GM03348 (cell line): ENCODE measurements at places on chromosomes 13 and 19.
A peak's percentile ranks its signal among the peaks of the same experiment; 100 is the strongest.

DNA sequence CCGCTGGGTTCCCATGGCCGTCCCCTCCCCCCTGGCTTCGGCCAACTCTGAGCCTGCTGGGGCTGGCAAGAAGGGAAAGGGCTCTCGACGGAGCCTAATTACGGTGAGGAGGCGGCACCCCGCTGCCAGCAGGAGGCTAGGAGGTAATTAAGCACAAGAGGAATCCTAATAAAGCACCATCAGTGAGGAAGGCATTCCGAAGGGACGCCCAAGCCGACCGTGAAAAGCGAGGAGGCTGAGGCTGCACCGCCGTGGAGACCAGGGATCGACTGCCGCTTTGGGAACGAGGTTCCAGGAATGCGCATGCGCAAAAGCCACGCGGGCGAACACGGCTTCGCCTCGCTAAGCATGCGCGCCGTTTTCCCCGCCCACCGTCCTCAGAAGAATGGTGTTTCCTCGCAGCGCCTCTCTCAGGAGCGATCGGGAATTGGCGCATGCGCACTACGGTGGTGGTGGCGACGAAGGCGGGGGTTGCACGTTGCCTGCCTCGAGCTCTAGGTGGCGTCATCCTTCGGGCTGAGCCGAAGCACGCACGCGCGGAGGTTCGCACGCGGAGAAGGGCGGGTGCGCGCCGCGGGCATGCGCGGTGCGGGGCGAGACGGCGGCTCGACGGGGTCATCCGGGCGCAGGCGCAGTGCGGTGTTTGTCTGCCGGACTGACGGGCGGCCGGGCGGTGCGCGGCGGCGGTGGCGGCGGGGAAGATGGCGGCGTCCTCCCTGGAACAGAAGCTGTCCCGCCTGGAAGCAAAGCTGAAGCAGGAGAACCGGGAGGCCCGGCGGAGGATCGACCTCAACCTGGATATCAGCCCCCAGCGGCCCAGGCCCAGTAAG lies at the start of gene MAP2K7:
TSS of gene MAP2K7 (plus strand) at position 634 of the 830 bp plus-strand sequence. CDS start at position 702, 68 bp downstream.
- peak; percentile 99 for DNase-seq

DNA sequence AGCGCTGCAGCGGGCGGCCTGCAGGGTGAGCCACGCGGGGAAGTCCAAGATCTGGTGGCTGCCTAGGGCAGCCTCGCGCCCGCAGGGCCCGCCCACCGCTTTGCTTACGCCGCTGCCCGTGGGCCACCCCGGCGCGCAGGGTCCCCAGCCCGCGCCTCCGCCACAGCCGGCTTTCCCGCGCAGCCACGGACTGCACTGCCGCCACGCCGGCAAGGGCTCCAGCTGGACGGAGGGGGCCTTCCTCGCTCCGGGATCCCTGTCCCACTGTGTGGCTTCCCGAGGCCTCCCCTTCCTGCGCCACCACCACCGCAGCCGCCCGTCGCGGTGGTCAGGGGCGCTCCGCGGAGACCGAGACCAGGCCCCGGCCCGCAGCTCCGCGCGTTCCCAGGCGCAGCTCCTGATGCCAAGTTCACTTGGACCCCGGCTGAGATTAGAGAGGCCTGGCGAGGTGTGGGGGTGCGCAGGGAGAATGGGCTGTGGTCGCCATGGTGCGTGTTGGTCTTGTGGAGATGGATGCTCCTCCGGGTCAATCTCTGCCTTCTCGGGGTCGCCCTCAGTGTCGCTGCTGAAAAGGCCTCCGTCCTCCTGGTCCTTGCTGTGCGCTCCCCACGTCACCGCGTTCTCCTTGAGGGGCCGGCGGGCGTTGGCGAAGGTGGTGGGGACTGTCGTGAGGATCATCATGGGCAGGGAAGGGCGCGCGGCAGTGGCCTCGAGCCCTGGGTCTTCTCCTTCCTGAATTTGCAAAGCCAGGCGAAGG lies 17.9 kb upstream of the RNF17 start:
- no peak for DNase-seq

DNA sequence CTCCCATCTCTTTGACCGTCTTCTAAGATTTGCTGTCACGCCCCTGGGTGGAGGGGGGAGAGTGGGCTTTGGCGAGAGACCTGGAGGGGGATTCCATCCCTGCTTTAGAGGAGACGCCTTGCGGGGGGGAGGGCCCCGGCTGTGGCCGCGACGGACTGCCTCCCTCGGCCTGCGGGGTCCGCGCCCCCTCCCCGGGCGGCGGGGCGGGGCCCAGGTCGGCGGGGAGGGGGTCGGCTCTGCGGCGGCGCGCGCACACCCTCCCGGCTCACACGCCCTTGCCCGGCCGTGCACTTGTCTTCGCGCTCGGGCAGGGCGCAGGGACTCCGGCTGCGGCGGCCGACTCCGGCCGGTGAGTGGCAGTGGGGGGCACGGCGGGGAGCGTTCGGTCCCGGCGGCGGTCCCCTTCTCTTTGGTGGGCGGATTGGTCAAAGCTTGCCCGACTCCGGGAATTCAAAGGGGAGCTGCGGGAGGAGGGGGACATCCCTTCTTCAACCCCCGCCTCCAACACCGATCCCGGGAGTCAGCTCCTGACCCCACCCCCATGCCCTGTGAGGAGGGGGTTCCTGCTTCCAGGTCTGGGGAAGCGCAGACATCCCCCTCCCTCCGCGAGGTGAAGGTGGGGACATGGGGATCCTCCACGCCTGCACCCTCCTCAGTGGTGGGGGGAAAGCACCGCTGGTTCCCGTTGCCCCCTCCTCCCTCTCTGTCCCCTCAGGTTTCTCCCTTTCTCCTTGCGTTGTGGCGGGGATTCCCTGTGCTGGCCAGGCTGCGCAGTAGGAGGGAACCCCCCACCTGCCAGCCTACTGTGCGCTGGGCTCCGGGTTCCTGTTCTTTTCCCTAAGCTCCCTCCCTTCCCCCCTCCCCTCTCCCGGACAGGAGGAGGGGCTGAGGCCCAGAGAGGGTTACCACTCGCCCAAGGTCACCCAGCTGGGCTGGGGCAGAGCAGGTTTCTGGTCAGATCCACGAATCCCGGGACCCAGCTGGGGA lies 14.6 kb upstream of the KCNN1 start:
- no peak for DNase-seq

DNA sequence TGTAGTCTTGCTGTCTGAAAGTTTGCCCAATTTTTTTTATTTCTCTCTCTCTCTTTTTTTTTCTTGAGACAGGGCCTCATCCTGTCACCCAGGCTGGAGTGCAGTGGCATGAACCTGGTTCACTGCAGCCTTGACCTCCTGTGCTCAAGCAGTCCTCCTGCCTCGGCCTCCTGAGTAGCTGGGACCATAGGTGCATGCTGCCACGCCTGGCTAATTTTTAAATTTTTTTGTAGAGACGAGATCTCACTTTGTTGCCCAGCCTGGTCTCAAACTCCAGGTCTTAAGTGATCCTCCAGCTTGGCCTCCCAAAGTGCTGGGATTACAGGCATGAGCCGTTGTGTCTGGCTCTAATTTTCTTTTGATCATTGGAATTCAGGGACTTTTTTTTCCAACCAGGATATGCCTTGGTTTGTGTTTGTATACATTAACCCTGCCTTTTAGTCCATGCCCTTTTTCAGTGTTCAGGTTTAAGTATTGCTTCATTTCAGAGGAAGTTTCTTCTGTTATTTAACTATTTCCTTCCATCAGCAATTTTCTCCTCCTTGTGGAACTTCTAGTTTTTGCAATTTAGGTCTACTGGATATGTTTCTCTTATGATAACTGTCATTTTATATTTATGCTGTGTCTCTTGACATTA lies 201.4 kb downstream of the PCCA start:
- no peak for DNase-seq

- no peak for DNase-seq
Measured at GRCh38 chr19:49953416-49953815, 7.6 kb downstream of the SIGLEC11 start.

GRCh38 chr13:20780317-20780716 lies 6.6 kb upstream of the EEF1AKMT1 start:
- DNase-seq: no peak

DNA sequence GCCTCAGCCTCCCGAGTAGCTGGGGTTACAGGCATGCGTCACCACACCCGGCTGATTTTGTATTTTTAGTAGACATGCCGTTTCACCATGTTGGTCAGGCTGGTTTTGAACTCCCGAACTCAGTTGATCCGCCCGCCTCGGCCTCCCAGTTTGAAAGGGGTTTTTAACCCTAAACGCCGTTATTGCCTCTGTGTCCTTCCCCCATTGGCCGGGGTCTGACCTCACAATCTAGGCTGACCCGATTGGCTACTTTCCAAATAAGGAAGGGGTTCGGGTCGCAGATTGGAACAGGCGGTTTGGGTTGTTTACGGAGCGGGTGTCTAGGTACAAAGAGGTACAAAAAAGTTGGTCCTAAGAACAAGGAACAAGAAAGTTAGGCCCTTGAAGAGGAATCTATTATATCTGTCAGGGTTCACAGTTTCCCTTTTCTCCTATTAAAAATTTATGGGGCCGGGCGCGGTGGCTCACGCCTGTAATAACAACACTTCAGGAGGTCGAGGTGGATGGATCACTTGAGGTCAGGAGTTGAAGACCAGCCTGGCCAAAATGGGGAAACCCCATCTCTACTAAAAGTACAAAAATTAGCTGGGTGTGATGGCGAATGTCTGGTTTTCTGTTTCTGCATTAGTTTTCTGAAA lies 1.0 kb downstream of the ZNF253 start:
- DNase-seq: peak; percentile 14

- no peak for DNase-seq
Measured at GRCh38 chr19:5141129-5141849, 172.4 kb downstream of the KDM4B start.

- no peak for DNase-seq
Measured at GRCh38 chr13:99722931-99723330, 221.7 kb downstream of the TM9SF2 start.

- DNase-seq: no peak
Measured at GRCh38 chr19:51144482-51145045, 2.5 kb downstream of the SIGLEC7 start.

DNA sequence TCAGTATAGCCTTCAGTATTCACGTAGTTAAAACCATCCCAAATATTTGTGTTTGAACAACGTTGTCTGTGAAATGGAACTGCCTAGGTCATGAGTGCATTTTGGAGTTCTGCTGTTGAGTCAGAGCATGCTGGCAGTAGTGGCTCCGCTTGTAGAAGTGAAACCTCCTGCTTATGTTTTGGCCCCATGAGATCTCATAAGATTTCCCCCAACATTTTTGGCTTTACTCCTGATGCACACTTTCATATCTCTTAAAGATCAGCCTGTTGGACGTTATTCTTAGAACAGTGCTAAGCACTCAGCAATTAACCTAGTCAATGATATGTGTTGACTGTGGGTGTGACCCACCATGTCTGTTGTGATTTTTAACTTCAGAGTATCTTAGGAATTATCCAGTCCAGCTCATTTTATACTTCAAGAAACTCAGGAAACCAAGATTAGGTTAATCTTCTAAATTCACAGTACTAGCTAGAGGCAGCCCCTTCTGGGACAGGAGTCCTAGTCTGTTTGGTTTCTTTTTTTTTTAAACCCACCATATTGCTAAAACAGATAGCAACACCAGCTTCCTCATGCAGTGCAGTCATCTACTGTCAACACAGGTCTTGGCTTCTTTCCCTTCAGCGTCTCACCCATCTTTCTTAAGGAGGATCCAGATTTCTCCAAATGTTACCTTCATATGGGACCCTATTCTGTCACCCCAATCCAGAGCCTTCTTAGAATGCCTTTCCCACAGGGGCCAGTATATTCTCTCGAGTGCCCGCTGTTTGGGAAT lies 26.2 kb downstream of the RAP2A start:
- DNase-seq: peak; percentile 12

DNA sequence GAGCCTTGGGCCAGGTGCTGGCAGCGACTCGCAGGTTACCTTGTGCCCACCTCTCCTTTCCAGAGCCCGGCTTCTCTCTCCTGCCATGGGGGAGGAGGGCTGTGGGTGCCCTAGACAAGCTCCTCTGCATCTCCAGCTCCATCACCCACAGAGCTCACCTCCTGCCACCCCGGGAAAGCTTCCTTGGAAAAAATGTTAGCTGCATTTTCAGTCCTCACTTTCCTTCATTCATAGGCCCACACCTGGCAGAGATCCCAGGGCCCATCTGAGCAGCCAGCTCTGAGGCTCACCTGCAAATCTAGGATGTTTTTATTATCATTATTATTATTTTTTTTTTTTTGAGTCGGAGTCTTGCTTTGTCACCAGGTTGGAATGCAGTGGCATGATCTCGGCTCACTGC lies 36.8 kb downstream of the ZFR2 start:
- DNase-seq: no peak
